Stimulated activated CD4-positive, alpha-beta T cell treated with anti-CD3 and anti-CD28 coated beads, Interleukin-15, amount 100 ng/mL, for 24 hours (primary cell): ENCODE measurements at places on chromosomes 12 and 14.

- DNase-seq, result no peak
Measured at GRCh38 chr12:53355121-53355520, 19.0 kb upstream of the SP7 start.

GRCh38 chr12:46546634-46547273 is 174.2 kb upstream of the SLC38A2 start:
- no peak for DNase-seq

- no peak for DNase-seq
Measured at GRCh38 chr14:26078561-26078960, 519.3 kb downstream of the NOVA1 start.

- DNase-seq, result no peak
Measured at GRCh38 chr12:116354950-116355783, 77.7 kb upstream of the MED13L start.

- no peak for DNase-seq
Measured at GRCh38 chr14:75794615-75795038, 133.6 kb downstream of the TTLL5 start.

GRCh38 chr14:90755661-90756304 is 60.4 kb downstream of the TTC7B start:
- peak; percentile 16 for DNase-seq

- no peak for DNase-seq
Measured at GRCh38 chr12:29534935-29535334, 37.4 kb upstream of the OVCH1 start.

- DNase-seq, result no peak
Measured at GRCh38 chr12:11669348-11669747, 19.9 kb downstream of the ETV6 start.

DNA sequence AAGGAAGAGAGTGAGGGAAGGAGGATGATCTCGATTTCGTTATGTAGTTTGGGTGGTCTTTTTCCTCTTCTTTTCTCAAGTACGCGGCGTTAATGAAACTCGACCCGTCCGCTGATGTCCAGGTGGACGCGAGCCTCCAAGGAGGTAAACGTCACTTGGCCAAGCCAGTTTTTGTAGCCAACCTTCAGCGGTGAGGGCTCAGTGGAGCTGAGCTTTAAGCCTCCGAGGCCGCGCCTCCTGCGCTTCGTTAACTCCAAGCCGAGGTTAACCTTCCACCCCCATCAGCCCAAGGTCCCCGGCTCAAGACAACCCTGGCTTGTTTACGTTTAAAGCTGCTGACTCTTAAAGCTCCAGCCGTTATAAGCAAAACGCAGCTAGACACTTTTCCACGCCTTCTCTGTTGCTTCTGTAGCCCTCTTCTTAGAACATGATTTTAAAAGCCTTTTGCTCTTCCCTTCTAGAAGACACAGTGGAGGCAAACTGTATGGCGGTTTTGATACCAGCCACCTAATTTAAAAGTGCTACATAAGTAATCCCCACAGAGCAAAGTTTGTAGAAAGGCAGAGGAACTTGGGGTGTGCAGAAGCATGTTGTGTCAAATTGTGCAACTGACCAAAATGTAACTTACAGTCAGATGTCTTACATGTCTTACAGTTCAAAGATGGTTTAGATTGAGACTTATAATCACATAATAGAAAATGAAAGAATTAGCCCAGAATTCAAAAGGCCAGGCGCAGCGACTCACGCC is 923 bp upstream of the ITPR2 start:
- DNase-seq, result peak; percentile 56

- DNase-seq, result no peak
Measured at GRCh38 chr12:109630815-109631214, 57.2 kb downstream of the MVK start.

GRCh38 chr14:99822800-99823455 is 29.7 kb downstream of the EML1 start:
- DNase-seq, result no peak

GRCh38 chr12:47753021-47754001 is 5.4 kb downstream of the RAPGEF3 start:
- DNase-seq, result no peak
